T-helper 1 cell (primary cell): ENCODE measurements at places on chromosomes 7 and 10.

- no peak for DNase-seq
Observed at GRCh38 chr10:4240608-4241197, 455.7 kb upstream of the KLF6 start.

DNA sequence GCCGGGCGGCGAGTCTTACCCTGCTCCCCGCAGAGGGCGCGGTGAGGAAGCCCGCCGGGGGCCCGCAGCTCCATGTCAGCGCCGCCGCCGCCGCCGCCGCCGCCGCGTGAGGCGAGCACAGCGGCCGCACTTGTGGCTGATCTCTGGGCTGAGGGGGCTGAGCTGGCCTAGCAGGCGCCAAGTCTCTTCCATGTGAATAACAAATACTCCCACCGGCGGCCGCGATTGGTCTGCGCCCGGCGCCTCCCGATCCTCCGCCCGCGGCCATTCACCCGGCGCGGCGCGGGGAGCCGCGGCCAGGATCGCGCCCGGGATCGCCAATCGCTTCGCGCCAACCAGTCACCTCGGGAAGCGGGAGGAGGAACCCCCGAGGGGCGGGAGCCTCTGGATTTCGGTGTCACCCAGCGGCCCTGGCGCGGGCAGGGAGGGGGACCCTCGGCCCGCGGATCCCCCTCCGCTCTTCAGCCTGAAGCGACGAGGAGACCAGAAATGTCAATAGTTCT, at the start of gene GRM8:
TSS of gene GRM8 (minus strand) at position 164 of the 503 bp plus-strand sequence.
- no peak for DNase-seq

GRCh38 chr10:104835422-104835821, 194.3 kb downstream of the SORCS3 start:
- no peak for DNase-seq

GRCh38 chr10:70066190-70066589, 13.5 kb downstream of the MACROH2A2 start:
- DNase-seq = no peak

DNA sequence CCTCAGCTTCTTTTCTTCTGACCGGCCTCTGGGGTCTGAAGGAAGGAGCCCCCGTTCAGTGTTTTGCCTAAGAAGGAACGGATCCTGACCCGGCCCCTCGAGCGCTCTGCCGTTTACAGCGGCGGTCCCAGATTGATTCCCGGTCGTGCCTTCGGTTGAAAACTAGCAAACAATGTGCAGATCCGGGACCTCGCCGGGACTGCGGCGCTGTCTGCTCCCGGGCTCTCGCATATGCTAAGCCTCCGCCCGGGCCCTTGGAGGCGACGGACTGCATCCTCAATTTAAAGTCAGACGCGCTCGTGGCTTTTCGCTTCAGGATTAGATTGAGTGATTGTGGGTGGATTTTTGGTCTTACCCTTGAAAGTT, 559 bp downstream of the DBF4 start:
- DNase-seq = peak; percentile 34

DNA sequence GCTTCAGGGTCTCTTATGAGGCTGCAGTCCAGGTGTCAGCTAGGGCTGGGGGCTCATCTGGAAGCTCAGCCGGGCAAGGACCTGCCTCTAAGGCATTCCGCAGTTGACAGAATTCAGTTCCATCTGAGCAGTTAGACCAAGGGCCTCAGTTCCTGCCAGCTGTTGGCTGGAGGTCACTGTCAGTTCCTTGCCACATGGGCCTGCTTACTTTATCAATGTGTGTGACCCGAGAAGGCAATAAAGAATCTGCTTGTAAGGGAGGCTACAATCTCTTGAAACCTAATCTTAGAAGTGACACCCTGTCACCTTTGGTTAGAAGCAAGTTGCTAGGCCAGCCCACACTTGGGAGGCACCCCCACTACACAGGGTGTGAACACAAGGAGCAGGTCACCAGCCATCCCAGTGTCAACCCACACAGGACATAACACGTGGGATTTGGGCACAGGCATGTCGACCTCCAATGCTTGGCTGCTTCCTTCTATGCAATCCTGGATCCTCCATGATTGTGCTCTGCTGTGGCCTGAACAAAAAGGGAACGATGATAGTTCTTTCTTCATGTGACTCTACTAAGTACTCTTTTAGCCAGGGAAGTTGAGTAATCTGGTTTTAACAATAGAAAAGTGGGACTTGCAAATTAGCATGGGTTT, 41.8 kb downstream of the MTURN start:
- no peak for DNase-seq

GRCh38 chr7:28718055-28718481, 240.1 kb downstream of the TRIL start:
- DNase-seq = no peak

DNA sequence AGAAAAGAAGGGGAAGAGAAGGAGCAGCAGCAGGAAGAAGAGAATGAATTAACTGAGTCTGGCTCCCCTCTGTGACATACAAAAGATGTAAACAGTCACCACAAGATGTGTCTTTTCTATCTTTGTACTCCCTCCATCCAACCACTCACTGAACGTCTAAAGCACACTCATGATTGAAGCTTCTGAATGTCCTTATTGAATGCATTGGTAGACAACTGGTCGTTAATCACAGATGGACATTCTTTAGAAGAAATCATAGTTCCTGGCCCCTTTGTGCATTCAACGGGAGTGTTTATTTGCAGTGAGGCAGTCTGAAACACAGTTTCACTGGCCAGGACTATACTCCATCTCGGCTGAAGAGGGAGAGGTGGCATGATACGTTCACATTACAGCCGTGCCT, 206.3 kb upstream of the KMT2E start:
- DNase-seq = no peak

DNA sequence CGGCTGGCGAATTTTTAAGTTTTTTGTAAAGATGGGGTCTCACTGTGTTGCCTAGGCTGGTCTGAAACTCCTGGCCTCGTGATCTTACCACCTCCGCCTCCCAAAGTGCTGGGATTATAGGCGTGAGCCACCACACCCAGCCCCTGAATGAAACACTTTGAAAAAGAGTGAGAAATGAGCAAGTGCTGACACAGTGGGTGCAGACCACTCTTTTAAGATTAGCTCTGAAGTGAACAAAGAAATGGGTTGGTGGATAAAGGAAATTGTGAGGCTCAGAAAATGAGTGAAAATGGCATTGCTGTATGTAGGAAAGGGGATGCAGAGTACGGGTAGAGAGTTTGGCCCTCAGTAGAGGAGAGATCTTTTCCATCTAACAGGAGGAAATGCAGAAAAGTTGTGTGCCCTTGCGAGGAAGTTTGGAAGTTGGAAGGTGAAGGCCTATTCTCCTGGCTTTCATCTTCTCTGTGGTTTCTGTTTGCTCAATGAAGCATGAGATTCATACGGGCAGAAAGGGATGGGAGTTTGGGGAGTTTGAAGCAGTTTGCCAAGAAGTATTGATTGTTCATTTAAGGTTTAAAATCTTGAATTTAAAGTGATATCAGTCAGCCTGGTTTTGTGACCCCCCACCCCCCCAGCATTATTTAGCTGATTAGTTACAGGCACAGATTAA, 11.0 kb downstream of the MAPK8 start:
- no peak for DNase-seq

DNA sequence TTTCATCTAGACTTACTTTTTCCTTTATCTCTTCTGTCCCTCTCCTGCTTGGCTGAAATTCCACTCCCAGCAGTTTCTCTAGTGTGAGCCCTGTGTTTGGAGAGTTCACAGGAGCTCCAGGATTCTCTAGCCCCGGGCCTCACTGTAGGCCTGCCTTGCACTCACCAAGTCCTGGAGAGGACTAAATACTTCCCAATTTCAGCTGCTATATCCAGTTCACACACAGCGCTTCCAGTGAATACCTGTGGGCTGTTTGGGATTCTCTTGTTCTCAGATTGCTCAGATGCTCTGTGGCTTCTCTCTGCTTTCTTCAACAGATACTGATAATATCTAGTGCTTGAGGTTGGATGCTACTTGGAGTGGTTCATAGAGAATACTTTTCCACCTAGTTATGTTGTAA, 46.0 kb downstream of the MINPP1 start:
- DNase-seq = no peak

DNA sequence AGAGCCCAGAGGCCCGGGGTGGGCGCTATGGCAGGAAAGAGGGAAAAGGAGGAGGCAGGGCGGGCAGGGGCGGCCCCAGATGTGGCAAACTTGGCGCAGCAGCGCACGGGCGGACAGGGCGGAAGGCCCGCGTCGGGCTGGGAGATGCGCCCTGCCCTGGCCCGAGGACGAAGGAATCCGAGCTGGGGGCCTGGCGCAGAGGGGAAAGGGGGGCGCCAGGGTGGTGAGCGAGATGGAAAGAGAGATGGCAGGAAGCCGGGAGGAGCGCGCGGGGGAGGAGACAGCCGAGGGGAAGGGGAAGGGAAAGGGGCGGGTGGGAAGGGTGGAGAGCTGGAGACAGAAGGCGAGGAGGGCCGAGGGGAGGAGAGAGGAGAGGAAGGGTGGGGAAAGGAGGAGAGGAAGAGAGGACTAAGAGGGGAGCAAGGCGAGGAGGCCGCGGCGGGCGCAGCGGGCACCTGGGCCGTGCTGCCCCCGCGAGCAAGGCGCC, at the start of gene MARVELD1:
TSS of gene MARVELD1 (plus strand) at position 392 of the 487 bp plus-strand sequence. CDS start 147 bp downstream, outside the sequence.
- DNase-seq = no peak

DNA sequence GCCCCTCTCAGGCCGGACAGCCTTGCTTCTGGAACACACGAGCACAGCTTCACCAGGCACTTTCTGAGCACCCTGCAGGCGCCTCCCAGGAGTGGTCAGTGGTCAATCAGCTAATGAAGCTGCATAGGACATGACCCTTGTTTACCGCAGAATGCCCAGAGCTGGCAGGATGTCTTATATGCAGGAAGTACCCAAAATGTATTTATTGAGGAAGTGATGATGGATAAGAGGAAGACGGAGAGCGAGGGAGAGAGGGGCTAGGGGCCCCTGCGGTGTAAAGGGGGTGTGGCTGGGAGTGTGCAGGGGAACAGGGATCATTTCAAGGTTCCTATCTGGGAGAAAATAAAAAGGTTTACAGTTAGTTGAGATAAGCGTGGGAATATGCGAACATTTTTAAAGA, 3.3 kb downstream of the CYP2E1 start:
- no peak for DNase-seq

GRCh38 chr7:46054272-46054671, 133.2 kb upstream of the IGFBP3 start:
- DNase-seq = no peak

DNA sequence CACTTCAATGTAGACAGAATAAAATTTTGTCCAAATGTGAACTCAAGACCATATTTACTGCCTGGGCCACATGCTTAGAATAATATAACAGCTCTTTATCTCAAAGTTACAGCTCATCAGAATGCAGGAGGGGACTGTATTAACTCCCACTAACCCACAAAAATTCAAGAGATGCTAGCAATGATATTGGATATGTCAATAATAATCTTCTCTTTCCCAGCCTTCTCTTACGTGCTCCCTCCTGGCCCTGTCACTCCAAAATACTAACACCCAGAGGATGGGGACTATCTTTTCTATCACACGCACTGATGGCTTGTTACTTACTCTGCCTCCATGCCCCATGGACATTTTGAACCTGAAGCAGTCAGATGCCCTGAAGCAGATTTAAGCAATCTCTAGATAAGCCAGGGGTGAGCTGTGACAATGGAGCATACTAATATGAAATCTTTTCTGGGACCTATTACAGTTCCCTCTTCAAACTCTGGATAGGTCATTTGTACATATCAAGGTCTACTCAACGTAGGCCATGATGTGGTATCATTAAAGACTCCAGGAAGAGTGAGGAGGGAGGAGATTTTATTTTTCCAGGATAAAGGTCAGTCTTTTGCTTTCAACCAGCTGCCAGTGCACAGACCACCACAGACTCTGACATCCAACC, 803.0 kb downstream of the GRM8 start:
- DNase-seq = no peak

DNA sequence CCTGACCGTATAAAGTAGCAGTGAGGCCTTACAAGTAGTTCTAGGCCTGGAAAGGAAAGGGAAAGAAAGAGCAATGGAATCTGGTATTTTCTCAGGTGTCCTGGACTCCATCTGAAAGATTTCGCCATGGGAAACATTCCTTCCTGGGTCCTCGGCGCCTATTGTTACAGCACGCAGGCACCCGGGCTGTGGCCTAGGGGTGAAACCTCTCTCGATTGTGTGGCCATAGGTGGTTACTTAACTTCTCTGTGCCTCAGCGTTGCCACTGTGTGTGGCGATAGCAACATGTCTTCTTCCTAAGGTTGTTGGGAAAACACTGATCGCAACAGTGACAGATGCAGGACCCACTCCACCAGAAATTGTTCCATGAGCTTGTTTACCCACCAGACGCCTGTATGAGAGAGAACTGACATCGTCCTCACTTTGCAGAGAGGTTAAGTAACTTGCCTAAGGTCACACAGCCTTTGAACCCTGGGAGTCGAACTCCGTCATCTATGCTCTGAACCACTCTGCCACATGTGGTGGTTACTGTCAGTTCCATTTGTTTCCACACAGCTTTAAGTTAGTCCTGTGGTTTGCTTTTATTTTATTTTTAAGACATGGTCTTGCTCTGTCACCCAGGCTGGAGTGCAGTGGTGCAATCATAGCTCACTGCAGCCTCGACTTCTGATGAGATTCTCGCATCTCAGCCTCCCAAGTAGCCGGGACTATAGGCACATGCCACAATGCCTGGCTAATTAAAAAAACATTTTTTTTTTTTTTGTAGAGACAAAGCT, 73.4 kb downstream of the LHPP start:
- DNase-seq = no peak

DNA sequence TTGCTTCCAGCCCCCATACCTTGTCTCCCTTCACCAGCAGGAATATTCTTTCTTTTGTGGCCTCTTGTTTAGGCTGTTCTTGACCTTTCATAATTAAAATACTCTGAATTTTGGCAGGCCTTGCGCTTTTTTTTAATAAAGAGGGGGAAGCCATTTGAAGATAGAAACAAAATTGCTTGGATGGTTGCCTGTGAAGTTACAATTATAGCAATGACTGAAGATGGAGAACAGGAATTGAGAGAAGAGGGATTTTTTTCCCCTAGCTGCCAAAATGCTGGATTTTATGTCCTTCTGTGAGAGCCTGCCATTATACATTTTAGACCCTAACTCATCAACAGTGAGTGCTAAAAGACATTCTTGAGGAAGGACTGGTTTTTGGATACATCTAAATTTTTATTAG, 24.8 kb downstream of the FGFBP3 start:
- DNase-seq = no peak

DNA sequence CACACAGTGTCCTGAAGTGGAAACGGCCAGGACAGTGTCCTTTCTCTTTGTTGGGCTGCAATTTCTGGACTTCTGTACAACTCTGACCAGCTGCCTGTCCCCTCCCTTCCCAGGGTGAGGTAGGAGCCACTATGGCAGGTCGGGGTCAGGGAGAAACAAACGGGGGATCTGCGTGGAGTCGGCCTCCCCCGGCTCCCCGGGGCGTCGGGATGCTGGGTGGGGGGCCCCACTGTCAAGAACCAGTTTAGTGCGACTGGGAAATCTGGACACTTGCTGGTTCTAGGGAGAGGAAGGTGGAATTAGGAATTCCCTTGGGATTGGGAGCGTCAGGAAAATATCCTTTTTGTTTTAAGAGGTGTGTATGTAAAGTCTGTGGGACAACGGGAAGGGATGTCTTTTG, 567 bp downstream of the SYCE1 start:
- no peak for DNase-seq

- no peak for DNase-seq
Observed at GRCh38 chr7:48847917-48848316, 76.4 kb upstream of the CDC14C start.
